GM13977 (cell line): ENCODE measurements at places on chromosomes 11 and 22.

DNA sequence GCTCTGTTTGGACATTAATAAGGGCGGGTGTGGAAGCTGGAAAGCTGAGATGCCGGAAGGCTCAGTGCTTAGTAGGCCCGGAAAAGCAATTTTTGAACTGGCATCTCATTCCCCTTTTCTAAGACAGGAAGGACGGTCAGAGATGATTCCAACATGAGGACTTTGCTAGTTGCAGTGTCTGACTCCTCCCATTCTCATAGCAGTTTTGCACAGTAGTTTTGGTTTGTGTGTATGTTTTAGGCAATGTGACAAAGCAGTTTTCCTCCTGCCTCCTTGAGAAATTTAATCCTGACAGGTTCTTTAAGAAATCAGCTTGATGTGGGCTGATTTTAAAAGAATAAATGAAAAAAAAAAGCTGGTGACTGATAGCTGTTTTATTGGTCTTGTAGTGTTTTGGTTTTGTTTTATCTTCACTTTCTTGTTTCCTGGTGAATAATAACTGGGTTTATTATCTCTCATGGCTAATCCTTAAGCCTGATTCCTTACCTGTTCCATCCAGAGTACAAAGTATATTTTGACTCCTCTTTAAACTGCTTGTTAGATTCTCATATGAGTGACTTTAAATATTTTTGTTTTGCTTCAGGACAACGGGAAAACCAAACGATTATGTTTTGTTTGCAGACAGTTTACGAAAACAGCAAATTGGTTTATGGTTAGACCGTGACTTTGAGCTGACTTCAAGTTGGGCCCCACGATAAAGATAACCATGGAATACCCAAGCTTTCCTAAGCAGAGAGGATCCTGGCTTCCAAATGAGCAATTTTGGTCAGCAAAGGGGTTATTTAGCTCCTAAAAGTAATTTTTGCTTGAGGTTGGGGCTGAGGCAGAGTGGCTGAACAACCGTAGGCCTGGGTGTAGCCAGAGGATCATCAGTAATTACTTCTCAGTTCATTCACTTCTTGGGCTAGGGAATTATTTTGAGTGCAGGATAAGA, 3.4 kb downstream of the PTPRJ start:
- DNase-seq: no peak

DNA sequence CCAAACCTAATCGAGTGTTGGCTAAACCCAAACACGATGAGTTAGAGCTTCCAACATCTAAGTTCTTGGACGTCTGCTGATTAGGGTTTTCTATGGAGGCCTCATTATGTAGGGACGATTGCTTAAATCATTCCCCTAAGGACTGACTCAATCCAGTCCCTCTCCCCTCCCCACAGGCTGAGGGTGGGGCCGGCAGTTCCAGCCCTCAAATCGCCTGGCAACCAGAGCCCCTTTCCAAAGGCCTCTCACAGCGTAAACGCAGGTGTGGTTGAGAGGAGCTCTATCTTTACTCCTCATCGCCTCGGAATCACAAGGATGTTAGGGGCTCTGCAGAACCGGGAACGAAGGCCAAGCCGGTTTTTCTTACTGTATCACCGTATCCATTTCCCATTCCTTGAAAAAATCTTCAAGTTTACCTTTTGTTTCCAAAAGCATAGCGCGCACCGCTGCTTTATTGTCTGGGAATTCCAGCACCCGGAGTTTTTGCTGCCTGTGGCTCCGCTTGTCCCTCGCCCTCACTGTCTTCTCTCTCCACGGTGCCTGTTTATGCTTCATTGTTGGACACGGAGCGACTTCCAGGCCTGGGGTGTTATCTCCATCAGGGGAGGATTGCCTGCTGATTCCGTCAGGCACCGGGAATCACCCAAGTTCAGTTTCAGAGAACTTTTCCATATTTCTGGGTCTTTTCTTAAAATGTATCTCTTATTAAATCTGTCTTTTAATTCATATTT, 13.8 kb upstream of the IFITM3 start:
- DNase-seq: no peak

- DNase-seq: no peak
Measured at GRCh38 chr11:119372260-119373058, 9.0 kb downstream of the USP2 start.

DNA sequence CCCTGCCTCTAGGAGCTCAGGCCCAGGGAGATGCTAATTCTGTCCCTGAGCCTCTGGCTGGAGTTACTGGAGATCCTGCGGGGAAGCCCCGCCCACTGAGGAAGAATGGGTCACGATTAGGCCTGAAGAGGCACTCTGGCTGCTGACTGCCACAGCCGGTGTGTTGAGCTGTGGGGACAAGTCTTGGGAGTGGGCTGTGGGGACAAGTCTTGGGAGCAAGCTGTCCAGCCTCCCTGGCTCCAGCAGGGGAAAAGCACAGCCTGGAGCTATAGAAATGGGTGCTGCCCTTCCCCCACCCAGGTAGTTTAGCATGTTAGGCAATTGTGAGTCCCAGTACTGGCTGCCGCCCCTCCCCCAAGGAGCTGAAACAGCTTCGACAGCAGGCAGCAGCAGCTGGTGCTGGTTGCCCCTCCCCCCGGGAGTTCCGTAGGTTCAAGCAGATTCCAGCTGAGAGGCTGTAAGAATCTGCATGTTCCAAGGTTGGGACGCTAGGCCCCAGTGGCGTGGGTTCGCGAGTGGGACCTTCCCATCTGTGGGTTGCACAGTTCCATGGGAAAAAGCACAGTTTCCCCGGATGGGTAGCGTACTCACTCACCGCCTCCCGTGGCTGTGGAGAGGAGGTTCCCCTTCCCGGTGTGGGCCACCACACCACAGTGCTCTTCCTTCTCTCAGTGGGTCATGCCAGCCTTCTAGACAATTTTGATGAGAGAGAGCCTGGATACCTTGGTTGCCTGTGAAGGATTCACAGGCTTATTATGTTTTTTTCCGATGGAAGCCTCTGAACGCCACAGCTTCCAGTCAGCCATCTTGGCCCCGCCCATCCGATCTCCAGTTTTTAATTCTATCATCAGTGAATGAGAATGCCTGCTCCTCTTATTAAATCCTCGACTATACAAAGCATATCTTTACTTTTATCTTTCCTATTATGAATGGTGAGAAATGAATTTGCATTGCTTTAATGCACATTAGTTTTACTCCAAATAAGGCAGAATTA, 61.5 kb downstream of the MSANTD4 start:
- no peak for DNase-seq

DNA sequence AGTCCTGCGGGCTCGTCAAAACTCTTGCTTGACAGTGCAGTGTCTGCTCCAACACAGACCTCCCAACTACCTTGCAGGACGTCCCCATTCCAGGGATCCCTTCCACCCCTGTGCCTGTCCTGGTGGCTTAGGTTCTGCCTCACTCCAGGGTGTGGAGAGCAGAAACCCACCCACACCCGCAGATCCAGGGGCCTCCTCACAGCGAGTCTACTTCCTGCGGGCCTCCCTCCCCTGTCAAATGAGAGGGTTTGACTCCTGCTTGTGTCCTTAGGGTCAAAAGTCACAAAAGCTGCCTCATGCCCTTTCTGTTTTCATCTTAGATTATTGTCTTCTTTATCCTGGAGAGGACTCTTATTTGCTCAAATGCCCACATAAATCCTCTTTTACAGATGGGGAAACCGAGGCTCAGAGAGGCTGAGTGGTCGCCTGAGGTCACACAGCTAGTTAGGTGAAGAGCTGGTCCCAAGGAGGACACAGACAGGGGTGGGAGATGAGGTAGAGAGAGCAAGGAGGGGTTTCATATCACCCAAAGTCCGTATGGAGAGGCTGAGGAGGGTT, 81.1 kb upstream of the KCNQ1OT1 start:
- DNase-seq: no peak

DNA sequence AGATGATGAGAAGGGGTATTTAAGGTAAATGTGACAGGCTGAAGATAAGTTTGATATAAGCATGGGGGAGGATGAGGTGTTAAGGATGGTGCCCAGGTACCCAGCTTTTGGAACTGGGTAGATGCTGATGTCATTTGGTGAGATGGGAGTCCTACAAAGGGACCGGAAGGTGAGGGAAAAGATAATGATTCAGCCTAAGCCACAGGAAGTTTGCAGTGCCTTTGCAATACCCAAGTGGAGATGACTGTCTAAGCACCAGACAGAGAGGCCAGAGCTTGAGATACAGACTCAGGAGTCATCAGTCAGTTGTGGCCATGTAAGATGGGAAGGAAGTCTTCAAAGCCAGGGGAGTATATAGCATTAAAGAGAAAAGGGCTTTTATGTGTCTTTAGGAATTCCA, 30.0 kb upstream of the SMCO4 start:
- no peak for DNase-seq
